ENCODE measurements at places on chromosomes 5 and 9.
A peak's percentile ranks its signal among the peaks of the same experiment; 100 is the strongest.

DNA sequence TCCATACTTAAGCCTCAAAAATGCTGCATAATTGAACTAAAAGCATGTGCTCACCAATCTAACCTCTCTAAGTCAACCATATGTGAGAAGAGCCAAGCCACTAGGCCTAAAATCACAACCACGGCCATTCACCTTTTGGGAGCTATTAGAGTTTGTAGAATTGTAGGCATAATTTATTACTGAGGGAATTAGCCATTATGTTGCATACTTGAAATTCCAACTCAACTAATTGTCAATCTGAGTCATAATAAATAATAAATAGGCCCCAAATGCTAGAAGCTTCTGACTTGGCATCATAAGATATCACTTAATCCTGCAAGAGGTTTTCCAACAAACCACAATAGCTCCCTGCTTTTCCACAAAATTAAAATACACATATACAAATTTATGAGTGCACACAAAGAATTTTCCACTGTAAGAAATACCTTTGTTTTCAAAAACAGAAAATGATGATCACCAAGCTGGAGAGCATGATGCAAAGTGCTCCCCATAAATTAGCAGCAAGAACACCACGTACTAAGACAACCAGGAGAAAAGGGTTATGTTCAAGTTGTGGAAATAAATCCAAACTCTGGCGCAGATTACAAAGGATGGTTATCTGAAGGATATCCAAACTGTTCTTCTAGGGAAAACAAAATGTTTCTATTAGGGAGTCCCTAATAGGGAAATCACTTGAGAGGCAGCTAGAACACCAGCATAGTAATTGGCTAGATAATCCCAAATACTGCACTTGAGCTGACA lies 250.0 kb upstream of the SLC30A5 start:
- DNase-seq = no peak

- DNase-seq = no peak
These were observed 74.6 kb downstream of the RETREG1 start for GRCh38 chr5:16542236-16542635.

DNA sequence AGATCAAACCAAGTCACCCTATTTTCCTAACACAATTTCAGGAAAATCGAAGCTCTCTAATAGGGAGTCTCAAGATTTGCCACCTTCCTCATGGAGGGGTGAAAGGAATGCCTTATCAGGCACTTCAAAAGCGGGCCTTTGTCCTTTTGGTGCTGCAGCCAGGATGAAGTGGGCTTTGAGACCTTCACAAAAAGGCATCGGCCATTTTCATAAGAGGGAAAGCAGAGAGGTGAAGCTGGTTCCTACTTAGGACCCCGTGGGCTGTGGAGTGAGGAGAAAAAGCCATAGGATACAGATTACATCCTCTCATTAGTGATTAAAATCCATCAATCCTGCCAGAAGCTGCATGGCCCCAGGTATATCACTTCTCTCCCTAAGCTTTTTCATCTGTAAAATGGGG lies 859 bp downstream of the CDKN2AIPNL start:
- no peak for DNase-seq

GRCh38 chr5:172413601-172414171 lies 40.6 kb downstream of the SH3PXD2B start:
- no peak for DNase-seq

DNA sequence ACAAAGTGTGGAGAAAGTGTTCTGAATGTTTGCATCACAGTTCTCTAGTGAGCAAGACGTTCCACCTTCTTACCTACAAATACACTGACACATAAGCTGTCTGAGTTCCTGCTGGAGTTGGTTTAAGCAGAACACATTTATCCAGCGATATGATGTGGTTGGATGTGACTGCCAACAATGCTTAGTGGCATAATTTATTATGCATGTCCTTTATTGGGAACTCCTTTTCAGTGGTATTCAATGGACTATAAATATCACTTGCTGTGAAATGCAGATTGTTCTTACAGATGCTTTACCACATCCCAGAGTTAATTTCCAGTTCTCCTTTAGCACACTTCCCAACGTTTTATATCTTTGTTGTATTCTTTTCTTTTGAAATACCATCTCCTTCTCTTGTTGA lies 222.2 kb downstream of the LURAP1L start:
- no peak for DNase-seq

GRCh38 chr5:68435611-68436010 lies 220.1 kb downstream of the PIK3R1 start:
- peak; percentile 49 for DNase-seq

DNA sequence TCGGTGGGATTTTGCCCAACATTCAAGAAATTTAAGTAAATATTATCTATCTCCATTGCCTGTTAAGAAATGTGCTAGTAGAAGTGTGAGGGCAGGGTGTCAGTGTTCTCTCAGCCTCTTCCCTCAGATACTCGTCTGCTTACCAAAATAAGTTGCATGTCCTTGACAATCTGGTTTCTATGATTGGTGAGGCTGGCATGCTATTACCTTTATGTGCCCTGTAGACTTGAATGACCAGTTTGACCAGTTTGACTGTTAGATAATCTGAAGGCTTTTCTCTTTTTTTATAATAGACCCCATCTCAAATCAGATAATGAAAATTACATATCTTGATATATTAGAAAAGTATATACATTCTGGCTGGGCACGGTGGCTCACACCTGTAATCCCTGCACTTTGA lies 348 bp downstream of the CATSPER3 start:
- no peak for DNase-seq

- DNase-seq = no peak
These were observed 4.5 kb upstream of the CNTLN start for GRCh38 chr9:17130291-17130690.

- DNase-seq = no peak
These were observed 33.3 kb upstream of the SLCO6A1 start for GRCh38 chr5:102532123-102532522.

Measured in lower lobe of right lung (tissue), 2 donors.